Cortex of kidney (tissue), 1 donor: ENCODE measurements at places on chromosomes 4 and X.

GRCh38 chr4:2794486-2795299, 1.8 kb downstream of the SH3BP2 start:
- DNase-seq: no peak

GRCh38 chr4:4875147-4875546, 15.7 kb downstream of the MSX1 start:
- DNase-seq: no peak

GRCh38 chrX:75596178-75596577, 73.3 kb upstream of the ZDHHC15 start:
- no peak for DNase-seq

- no peak for DNase-seq
These were observed 141.8 kb upstream of the NALF2 start for GRCh38 chrX:69362354-69362753.

DNA sequence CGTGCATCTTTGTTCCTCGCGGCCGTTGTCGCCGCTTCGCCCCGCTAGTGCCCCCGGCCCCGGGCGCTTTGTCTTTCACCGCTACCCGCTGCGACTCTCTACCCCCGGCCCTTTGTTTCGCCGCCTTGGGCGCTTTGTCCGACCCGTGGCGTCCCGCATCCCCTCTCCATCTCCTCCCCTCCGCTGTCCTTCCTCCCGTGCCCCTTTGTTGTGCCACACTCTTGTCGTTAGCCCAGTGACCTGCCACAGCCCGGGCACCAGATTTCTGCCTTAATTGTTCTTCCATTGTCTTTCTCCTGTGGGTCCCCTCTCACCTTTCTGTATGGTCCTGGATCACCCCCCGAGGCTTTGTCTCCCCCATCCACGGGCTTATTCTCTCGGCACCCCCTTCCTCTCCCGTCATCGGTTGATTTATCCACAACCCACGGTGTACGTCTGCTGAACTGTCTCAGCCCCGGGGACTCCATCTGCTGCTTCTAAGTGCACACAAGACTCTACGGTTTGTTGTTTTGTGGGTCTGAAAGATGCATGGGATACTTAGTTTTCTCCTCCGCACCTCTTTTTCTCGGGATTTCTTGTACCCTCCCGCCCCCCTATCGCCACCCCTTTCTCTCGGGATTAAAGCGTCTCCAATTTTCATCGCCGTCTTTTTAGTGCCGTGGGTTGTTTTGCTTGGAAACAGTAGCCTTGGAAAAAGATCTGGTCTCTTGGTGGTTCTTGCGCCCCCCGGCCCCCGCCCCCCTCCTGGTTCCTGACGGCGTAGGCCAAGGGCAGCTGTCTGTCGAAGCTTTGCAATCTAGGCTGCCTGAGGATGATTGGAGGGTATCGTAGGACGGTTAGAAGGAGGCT, 783 bp downstream of the RBPJ start:
- DNase-seq: no peak

DNA sequence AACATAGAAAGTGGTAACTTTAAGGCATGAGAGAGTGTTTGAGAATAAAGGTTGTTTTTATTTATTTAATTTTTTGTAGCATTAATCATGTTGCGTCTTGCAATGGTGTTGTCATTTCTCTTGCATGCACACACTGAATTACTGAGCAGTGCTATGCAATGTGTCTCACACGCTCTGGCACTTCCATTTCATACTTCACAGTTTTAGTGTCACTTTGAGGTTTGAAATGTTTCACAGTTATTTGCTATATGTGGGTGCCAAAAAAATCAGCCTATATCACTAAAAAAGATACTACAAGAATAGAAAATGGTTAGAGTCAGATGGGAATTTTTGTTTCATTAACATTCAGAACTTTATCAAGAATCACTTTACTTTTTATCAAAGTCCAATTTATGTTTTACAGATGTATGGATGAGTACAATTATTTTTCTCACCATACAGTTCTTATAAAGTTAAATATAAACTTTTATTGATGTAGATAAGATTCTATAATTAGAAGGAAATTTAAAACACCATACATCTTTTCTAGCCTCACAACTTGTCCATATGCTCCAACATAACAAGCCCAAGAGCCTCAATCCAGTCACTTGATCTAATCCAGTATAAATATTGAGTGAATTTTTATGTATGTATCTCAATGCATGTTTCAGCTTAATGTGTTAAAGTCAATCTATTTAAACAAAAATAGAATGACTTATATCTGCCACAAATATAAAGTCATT, 114.0 kb downstream of the IQCM start:
- no peak for DNase-seq

- no peak for DNase-seq
These were observed 581.6 kb upstream of the DIAPH2 start for GRCh38 chrX:96102997-96103396.

- no peak for DNase-seq
These were observed 557.7 kb upstream of the TENM3 start for GRCh38 chr4:181685461-181685860.

DNA sequence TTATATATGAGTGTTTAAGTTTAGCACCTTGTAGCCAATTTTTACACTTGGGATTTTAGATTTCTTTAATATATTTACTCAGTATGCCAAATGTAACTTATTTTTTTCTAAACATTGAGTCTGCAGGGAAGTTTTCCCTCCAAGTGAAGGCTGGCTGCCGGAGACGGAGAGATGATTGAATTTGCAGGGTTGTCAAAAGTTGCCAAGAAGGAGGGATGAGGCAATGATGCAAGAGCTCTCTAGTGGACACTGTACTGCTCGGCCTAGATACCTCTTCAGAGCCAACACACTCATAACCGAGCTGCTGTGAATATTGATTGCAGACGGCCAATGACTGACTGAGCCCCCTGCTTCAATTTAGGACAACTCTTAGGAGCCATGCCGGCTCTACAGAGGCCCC, 318.6 kb upstream of the CASK start:
- DNase-seq: no peak

GRCh38 chr4:177473991-177474390, 31.8 kb upstream of the AGA start:
- no peak for DNase-seq

DNA sequence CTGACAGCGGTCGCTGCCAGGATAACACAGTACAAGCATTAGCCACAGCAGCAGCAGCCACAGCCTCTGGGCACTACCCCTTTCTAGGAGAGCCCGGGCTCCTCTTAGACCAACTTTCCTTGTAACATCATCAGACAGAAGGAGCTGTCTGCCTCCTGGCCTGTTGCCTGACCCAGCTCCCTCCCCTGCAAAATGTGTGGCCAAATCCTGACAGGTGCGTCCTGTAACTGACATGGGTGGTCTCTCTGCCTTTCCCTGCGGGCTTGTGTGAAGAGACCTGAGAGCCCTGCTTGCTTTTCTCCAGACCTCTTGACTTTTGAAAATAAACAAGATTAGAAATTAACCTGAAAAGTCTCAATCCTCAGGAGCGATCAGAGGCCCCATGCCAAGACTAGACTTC, 824.9 kb downstream of the RAPGEF2 start:
- no peak for DNase-seq

- no peak for DNase-seq
These were observed 27.8 kb downstream of the ELF4 start for GRCh38 chrX:130082244-130083106.

DNA sequence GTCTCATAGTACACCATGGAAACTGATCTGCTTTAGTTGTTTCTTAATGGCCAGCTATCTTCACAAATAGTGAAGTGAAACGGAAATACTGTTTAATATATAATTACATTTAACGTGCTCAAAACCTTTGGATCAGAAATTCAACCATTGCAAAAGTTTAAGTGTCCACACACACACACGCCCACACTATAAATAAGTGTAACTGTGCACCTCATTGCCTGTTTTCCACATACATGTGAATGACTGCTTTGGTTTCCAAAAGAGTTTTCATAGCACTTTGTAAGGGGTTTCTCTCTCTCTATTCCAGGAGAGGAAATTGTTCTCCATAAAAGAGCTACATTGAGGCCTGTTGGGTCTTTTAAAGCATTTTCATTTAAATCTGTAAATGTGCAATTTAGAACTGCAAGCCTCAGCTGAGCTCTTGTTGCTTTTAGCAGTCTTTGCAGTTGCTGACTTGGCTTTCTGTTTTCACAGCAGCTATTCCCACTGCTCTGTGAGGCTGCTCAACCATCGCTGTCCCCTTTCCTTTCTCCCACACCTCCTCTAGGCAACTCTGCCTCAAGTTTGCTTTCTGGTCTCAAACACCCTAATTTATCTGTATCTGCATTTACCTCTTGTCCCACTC, 94.5 kb downstream of the RAPGEF2 start:
- no peak for DNase-seq

- no peak for DNase-seq
These were observed 21.2 kb upstream of the LAMTOR3 start for GRCh38 chr4:99915449-99915848.

- DNase-seq: no peak
These were observed 30.6 kb upstream of the TMEM184C start for GRCh38 chr4:147586637-147587036.

- no peak for DNase-seq
These were observed 40.1 kb downstream of the ARHGEF9 start for GRCh38 chrX:63744850-63745394.

DNA sequence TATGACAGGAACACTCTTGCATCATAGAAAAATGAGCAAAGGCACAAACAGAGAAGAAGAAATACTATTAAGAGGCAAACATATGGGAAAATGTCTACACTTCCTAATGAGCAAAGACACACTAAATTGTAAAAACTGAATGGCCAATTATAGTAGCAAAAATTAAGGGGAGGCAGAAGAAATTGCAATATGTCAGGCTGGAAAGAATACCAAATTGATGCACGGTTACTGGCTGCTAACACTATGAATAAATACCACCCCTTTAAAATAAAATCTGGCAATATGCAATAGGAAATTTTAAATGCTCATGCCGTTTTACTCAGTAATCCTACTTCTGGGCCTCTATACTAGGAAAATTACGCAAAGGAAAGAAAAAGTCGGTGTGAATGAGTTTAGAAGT, 16.0 kb upstream of the PIN4 start:
- DNase-seq: no peak

DNA sequence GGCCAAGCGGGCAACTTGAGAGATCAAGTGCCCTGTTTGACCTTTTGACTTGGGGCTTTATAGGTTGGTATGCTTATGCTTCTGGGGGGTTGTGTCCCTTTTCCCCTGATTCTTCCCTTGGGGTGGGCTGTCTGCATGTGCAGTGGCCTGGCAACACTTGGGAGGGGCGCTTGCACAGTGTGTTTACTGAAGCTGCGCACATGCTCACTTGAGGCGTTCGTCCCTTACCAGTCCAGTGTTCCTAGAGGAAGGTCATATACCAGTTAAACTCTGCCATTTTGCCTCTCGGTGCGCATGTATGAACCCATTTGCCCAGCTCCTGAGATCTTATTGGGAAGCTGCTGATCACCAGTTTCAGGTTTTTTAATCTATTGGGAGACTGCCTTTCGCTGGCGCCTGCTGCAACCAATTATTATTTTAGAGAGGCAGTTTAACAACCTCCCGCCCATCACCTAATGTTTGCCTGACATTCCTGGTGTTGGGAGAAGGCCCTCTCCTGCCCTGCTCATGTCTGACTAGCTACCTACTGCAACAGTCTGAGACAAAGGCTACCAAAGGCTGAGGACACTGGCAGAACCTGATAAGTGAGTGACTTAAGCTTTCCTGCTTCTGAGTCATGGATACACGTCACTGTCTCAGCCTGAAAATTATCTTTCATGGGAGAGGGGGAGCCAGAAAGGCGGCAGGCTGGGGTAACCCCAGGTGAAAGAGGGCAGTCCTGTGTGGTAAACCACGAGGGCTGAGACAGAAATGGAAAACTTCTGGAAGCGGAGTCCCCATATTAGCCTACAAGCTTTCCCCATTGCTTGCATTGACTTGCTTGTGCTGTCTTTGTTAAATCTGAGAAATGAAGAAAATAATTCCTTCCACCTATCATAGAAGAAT, 97.6 kb downstream of the CPE start:
- no peak for DNase-seq

GRCh38 chrX:1537031-1537715, at the start of gene P2RY8:
TSS of gene P2RY8 (minus strand) at chrX:1537185. CDS start at chrX:1466558, 70,627 bp downstream.
- DNase-seq: no peak
